H1 (cell line): ENCODE measurements at places on chromosomes 5 and 9. TPM values are rescaled to one million over a fixed set of nuclear protein-coding genes. Genes with fewer than 3 reads are reported as not detected.

Gene CDH6
- total RNA-seq: 1.4 and 1.9 TPM in 2 replicates

Gene LOX
- 1.9 and 2.2 TPM in 2 replicates for total RNA-seq

Gene ALDOB
- total RNA-seq: not detected in 2 replicates

DNA sequence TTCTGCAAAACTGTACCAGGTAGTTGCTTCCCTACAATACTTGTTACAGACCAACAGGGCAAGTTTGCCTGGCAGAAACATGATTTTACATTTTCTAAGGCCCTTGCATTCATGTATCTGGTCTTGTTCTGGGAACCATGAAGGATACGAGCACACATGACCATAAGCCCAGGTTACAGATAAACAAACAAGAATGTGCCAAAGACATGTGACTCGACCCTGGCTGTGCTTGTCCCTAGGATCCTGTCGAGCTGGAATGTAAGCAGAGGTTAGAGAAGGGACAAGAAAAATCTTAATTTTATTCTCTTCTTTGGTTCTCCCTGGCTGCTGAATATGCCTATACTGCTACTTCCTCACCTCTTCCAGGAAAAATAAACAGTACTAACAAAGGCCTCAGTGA, 32.5 kb downstream of the PTCH1 start:
- no peak for DNase-seq

- DNase-seq: no peak
Observed at GRCh38 chr5:122942164-122942914, 94.2 kb downstream of the PPIC start.

- DNase-seq: no peak
Observed at GRCh38 chr5:79727451-79728355, 38.1 kb downstream of the CMYA5 start.
